ENCODE measurements at places on chromosomes 6 and 20.

DNA sequence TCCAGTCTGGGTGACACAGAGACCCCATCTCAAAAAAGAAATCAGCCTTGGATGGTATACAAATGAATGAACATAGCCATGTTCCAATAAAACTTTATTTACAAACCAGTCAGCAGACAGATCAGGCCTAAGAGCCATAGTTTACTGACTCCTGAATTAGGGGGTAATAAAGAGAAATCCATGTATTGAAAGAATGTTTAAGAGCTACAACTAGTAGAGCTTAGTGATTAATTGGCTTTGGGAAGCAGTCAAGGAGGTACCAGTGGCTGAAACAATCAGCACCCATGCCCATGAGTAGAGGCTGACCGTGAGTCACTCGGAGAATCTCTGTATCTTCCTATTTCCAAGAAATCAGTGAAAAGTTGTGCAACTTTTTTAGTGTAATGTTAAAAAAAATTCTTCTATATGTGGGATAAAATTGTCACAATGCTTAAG is 223.6 kb upstream of the RREB1 start:
- DNase-seq, result no peak

- no peak for DNase-seq
Measured at GRCh38 chr20:3406481-3407039, 909 bp downstream of the DNAAF9 start.

DNA sequence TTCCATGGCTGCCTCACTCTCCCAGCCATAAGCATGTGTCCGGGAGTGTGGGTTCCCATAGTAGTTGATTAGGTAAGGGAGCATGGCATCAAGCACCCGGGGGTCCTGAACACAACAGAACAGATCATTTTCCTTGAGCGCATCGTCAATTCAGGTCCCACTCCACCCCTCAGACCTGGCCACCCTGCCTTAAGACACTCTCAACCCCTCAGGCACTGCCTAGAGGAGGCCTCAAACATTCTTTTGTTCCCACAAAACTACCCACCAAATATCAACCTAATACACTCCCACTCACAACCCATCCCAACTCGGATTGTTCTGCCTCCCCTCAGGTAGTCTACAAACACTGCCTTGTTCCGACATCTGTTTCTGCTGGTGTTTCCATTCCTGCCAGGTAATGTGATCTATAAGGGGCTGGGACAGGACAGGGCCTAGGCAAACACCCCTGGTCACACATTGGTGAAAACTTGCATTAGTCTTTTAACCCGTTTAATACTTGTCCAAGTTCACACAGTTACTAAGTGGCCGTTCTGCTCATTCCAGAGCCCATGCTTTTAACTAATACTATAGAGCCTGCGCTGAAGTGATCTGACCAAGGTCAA is 1.4 kb downstream of the NFS1 start:
- DNase-seq, result no peak

DNA sequence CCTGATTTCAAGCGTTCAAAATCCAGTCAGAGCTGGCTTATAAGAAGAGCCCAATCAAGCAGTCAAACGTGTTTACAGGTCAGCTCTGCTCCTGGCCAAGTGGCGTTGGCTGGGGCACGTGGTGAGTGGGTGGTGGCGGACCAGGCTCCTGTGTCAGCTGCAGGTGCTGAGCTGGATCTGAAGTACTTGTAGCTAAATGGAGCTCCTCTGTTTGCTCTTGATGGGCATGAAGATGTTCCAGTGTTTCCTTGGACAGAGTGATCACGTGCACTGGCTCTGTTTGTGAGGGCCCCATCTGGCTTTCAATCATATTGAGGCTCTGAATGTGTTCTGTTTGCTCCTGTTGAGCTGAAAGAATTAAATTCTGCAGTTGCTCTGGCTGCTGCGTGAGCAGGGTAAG is 10.2 kb upstream of the MICAL1 start:
- no peak for DNase-seq

DNA sequence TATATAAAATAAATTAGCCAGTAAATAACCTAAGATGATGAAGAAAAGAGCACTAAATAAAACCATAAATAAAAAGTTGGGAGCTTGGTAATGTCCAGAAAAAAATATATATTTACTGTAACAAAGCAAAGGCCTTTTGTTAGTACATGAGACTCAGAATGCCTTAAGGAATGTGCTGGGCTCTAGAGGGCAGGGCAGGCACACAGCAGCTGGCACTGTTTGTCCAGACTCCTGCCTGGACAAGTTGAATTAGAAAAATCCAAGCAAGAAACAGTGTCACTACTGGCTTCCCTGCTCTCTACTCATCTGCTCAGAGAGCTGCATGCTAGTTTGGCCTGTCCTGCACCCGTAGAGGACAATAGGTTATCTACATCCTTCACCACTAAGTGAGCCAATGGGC is 8.8 kb downstream of the DEFB129 start:
- DNase-seq, result peak; percentile 41

DNA sequence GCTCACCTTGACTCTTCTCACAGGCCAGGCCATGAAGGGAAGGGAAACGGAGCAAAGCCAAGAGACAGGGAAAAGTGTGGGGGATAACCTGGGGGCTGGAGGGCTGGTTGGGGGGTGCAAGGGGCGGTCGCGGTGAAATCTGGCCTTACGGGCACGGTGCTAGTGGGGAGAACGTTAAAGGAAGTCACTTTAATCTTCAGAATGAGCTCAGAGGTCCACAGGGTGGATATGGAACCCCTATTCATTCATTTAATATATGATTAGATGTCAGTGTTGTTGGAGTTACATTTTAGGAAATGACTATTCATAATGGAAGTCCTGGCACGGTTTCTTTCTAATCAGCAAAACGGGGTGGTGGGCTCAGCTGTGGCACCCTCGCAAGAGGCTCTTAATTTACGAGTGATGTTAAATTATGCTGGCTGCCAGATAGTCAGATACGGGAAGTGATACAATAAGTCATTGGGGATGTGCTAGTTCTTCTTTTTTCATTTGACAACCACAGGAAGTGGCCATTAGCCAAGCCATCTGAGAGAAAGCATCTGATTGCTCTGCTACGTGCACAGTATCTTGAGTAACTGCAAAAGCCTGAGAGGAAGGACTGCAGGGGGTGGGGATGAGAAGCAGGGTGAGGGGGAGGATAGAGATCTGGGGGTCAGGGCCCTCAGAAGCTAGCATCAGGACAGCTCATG is 253.0 kb downstream of the QKI start:
- no peak for DNase-seq

GRCh38 chr20:57260934-57261333 is 5.5 kb downstream of the BMP7 start:
- no peak for DNase-seq
